Stimulated activated CD8-positive, alpha-beta memory T cell treated with anti-CD3 and anti-CD28 coated beads, Interleukin-4, amount 100 ng/mL, for 1 hour (primary cell): ENCODE measurements at places on chromosomes 2 and 18.

DNA sequence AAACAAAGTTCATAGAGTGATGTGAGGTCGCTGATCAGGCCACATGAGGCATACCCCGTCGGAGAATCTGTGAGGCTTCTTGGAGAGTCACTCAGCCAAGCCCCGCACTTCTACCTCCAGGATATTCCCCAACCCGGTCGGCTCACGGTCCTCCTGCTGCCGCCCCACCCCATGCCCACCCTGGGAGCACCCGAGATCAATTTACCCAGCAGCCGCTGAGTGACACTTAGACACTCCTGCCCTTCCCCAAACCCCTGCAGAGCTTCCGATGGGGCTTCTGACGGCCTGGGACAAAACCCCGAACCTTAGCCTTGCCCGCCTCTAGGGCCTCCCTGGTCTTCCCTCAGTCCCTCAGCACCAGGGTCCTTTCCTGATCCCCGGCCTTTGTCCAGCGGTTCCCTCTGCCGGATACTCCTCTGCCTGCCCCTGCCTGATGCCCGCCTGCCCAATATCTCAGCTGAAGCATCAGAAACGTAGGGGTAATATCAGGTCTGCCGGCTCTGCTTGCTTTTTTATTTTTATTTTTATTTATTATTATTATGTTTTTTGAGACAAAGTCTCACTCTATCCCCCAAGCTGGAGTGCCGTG, 18.9 kb upstream of the OTOS start:
- DNase-seq: no peak

DNA sequence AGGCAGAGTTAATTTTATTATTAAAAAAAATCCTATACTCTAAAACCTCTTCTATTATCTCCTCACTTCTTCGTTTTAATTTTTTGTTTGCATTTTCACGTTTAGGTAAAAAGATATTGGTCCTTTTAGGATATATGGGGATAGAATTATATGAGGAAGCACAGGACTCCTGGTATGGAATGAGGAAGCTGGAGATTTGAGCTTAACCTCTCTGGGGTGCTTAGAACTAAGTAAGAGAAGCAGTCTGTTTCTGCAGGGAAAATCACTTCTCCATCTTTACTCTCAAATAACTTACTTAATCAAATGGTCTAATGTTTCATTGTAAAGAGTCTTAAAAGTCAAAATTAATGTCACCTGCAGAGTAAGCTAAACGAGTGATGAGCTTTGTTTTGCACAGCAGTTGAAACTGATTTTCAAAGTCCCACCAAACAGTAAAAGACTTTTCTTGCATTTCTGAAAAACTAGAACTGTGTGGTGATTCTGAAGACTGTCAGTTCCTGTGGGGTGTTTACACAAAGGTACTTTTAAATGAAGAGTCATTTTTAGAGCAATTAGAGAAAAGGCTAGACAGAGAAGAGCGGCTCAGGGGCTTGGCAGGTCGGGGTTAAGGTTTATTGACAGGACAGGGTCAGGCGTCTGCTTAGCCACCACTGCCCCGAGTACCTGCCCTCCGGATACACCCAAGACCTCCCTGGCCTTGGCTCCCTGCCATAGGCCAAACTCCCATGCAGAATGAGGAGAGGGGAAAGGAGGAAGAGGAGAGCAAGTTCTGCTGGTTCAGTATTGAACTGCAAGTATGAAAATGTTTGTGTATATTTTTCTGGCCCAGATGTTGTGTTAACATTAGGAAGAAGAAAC, 21.6 kb downstream of the METAP1D start:
- DNase-seq: no peak

GRCh38 chr2:54559593-54560145, 103.5 kb downstream of the SPTBN1 start:
- no peak for DNase-seq

- DNase-seq: no peak
Observed at GRCh38 chr2:218582076-218582475, 13.4 kb downstream of the CNOT9 start.

DNA sequence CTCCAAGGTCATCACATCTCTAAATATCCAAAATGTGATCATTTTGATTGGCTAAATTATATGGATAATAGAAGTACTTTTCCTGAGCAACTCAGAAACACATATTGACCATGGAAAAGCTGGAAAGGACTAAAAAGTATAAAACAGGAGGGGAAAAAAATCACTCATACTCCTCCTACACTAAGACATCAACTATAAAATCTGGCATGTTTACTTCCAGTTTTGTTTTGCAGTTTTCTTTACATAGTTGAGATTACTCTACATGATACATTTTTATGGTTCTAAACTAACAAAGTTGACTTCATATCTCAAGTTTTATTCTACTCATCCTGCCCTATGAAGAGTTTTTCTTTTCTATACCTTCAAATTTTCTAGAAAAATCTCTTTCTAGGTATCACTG, 46.0 kb upstream of the SP3 start:
- DNase-seq: no peak

DNA sequence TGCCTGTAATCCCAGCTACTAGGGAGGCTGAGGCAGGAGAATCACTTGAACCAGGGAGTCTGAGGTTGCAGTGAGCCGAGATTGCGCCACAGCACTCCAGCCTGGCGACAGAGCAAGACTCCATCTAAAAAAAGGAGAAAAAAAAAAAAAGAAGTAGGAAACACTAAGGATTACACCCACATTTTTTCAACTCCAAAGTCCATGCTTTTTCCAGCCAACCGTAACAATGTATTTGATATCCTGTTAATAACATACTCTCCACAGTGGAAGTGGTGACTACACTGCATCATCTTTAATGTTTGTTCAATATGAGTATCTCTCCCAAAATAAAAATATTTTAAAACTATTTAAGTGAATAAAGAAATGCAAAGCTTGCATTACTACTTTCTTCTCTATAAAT, 481.6 kb upstream of the ACVR2A start:
- DNase-seq: no peak

- no peak for DNase-seq
Observed at GRCh38 chr2:74975016-74975415, 16.6 kb downstream of the POLE4 start.

- no peak for DNase-seq
Observed at GRCh38 chr2:17658251-17658843, 95.3 kb downstream of the SMC6 start.

DNA sequence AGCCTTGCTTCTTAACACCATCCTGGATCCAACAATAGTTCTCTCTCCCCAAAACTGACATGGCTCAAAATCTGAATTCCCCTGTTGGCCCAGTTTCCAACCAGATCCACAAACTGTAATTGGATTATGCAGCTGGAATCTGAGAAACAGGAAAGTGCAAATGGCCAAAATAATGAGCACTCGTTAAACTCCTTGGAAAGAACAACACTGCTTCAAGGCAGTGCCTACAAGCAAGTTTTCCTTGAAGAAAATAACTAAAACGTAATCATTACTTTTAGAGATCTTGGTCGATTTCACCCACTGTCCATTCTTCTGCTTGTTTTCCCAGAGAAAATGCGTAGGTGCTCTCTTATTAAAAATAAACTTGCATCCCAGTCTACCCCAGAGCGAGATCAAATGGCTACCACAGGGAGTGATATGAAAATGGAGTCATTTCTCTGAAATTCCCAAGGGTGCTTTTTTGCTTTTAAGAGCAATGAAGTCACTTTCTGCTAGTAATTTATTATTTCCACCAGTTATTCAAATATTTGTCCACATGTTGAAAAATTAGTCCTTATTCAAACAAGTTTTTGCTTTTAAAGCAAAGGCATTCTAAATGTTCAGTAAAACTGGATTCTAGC, 264.2 kb downstream of the C1D start:
- no peak for DNase-seq
